Naive thymus-derived CD4-positive, alpha-beta T cell (primary cell): ENCODE measurements at places on chromosomes 7 and 10.

GRCh38 chr10:89795840-89796239 is 94.5 kb downstream of the KIF20B start:
- DNase-seq = no peak

DNA sequence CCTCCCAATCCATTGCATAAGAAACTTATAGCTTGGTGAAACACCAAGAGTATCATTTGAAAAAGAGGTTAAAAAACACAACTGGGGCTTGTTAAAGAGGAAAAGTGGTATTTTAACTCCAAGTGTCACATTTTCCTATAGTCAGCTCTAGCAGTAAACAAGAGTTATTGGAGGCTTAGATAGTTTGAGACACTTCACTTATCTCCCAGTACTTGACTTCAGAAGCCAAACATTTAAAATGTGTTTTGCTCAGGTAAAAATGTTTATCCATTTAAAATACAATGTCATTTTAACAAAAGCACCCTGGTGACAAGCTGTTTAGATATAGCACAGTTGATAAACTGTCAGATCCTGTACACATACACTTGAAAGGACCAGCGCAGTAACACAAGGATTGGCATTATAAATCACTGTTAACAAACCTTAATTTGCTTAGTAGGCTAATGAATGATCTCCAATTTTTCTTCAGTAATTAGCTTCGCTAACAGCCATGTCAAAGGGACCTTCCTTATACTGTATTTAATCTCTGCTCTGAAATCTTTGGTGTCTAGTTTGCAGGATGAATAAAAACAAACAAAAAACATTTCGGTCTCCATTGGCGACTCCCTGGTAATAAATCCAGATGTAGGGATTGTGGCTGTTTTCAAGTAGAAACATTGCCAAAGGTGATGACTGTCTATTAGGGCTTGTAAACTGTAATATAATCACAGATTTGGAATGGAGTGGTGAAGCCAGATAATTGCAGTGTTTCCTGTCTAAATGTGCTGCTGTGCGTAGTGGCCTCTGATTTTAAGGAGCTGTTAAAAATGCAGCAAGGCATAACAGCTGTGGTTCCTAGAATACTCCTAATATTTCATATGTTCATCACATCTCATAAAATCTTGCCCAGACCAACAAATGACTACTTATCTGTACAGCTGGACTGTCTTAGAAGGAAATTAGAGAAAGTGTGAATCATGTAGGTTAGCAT is 545.1 kb downstream of the AUTS2 start:
- DNase-seq = no peak

DNA sequence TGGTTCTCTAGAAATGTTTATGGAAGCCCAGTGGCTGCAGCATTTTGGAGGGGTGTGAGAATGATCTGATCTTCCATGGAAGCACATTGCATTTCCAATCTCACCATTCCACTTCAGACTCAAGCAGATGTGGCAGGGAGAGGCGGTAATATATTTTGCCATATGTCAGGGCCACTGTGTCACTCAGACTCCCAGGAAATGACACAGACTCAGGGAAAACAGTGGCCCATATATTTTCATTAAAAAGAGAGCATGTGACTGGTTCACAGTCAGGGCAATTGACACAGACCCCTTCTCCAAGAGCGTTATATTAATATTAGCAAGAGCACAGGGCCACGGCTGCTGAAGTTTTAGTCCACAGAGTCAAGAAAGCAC is 149.3 kb upstream of the NRP1 start:
- DNase-seq = no peak

- no peak for DNase-seq
These were observed 650.9 kb upstream of the GALNT17 start for GRCh38 chr7:70480927-70481569.

GRCh38 chr7:68478326-68478725 is 1119.9 kb upstream of the AUTS2 start:
- DNase-seq = no peak

GRCh38 chr7:134462337-134462925 is 3.5 kb upstream of the AKR1B1 start:
- no peak for DNase-seq

DNA sequence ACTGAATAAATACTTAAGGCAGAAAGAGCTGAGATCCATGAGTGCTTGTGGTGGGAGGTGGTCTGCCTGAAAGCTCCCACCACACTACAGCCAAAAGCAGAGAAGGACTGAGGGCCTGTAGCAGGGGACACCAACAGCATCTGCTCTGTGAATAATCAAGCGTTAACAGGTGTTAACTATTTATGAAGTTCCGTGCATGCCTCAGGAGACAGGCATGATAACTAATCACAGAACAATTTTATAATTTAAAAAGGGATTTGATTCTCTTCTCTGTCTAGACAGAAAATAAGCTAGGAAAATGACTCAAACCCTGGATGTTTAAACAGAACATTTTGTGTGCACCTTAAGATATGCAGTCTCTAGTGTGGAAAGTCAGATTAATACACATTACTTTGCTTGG is 61.5 kb upstream of the GHITM start:
- no peak for DNase-seq

DNA sequence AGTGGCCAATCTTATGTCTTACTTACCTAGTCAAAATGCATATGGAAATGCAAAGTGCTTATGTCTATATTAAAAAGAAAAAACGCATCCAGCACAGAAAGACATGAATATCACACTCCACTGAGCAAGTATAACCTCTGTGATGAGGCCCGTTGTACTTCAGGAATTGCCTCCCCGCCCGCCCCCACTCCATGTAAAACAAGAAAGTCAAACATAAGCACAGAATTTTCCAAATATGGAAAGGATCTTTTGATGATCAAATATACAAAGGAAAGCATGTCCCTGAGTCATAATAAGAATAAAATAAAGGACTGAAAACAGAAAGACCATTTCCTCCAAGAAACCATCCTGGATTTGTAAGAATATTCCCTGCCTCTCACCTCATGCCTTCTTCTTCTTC is 229.1 kb downstream of the BAMBI start:
- no peak for DNase-seq

GRCh38 chr10:100496567-100496966 is 23.1 kb downstream of the SEC31B start:
- no peak for DNase-seq

GRCh38 chr10:88733215-88733614 is 26.6 kb upstream of the LIPN start:
- no peak for DNase-seq

GRCh38 chr10:110893559-110894179 is 21.9 kb downstream of the PDCD4 start:
- no peak for DNase-seq

DNA sequence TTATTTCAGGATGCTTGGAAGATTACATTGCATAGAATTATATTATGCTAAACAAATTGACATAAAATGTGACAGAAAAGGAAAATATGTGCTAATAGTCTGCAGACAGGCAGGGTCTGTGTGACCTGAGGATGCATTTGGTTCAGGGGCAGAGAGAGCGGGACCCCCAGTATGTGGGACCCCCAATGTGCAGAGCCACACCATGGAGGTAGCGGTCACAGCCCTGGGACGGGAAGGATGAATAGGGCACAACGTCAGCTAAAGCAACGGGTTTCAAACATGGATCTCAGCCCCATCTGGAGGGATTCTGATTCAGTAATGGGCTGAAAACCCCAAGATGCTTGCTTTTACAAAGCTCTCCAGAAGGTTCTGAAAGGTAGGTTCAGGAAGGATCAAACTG is 251.8 kb upstream of the ADARB2 start:
- no peak for DNase-seq

GRCh38 chr7:115940460-115941060 is 90.0 kb downstream of the TFEC start:
- DNase-seq = no peak

- no peak for DNase-seq
These were observed 42.8 kb downstream of the GLI3 start for GRCh38 chr7:42194238-42194637.

- DNase-seq = no peak
These were observed 110.8 kb downstream of the TPK1 start for GRCh38 chr7:144725070-144725469.
